Osteoblast (primary cell): ENCODE measurements at places on chromosomes 7 and 10.

- no peak for DNase-seq
Observed at GRCh38 chr10:104925232-104925851, 284.3 kb downstream of the SORCS3 start.

DNA sequence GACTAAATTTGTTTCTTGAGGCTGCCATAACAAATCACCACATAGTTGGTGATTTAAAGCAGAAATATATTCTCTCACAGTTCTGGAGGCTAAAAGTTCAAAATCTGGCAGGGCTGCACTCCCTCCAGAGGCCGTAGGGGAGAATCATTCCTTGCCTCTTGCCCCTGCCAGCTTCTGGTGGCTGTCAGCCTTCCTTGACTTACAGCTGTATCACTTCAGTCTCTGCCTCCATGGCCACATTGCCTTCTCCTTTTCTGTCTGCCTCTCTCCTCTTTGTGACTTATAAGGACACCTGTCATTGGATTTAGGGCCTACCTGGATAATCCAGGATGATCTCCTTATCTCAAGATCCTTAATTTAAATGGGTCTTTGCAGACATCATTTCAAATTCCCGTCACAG is 5.8 kb upstream of the LRRC4 start:
- DNase-seq, result no peak

DNA sequence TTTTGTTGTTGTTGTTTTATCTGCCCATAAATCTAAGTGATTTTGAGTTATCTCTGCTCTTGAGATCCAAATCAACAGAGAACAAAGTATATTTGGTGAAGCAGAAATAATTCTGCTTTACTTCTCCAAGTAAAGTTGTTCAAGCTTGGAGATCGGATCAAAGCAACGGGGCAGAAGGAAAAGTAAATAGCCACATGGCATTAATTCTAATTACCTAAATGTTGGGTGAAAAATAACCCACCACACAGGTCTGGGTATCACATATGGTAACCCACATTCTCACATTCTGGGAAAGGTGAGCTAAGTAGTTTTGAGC is 3.1 kb downstream of the NRP1 start:
- no peak for DNase-seq

DNA sequence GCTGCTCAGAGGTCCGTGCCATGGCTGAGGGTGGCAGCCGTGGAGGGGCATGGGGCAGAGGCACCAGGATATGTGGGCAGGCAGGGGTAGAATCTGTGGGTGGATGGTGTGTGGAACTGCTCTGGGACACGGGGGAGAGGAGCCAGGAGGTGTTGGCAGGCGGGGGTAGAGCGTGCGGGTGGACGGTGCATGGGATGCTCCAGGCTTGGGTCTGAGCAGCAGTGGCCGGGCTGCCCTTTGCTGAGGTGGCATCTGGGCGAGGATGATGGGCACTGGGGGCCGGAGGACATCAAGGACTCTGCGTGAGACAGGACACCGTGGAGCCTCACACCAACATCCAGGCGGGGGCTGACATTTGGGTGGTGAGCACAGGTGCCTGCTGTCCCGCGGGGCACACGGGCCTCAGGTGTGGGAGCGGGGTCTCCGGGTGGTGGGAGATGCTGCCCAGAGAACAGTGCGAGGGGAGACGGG is 46.2 kb downstream of the JAKMIP3 start:
- no peak for DNase-seq

DNA sequence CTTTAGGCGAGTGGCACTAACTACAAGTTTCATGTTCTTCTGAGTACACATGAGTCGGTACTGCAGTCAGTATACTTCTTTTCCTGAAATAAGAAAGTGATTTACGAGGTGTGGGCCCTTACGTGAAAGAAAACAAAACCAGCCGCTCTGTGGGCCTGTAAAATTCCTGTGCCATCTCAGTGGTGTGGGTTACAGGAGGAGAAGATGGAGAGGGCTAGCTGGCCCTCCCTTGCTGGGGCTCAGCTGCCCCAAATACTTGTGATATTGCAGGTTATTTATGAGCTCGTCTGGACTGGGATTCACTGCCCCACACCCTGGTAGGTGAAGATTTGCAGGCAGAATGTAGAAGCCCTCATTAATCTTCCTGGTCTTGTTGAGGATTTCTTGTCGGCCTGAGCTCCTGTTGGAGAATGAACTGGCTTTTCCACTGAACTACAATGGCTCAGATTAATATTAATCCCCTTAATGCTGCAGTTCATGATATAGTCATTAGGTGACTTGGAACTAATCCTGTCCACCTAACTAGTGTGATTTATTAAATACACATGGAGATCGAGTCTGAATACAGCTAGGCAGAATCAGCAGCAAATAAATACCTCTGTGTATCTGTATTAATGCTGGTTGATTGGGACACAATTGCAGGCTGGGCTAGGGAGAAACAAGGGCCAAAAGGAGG is 68.0 kb downstream of the GBF1 start:
- no peak for DNase-seq

DNA sequence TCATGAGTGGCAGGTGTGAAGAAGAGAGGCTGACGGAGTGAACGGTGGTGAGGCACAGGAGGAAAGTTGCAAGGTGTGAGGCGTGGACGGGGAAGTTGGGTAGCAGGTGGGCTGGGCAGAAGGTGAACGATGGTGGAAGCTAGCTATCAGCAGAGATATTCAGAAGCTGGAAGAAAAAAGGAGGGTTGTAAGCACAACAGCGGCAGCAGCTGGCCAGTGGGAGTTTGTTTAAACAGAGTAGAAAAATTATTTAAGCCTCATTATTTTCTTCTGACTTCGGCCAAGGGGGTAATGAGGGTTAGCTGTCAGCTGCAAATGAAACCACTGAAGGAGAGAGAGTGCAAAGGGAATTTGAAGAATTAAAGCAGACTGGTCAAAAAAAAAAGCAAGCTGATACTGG is 62.1 kb upstream of the PRKAR2B start:
- DNase-seq, result no peak

DNA sequence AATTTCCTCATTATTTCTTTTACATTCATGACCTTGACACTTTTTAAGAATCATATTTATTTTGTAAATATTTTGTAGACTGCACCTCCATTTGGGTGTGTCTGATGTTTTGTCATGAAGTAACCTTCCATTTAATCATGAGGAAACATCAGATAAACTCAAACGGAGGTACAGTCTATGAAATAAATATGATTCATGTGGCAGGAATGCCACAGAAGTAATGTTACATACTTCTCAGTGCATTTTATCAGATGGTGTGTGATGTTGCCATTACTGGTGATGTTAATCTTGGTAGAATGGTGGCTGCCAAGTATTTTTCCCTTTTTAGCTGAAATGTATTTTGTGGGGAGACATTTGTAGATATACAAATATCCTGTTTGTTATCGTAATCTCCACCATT is 64.9 kb downstream of the ZNF37A start:
- no peak for DNase-seq

- DNase-seq, result no peak
Observed at GRCh38 chr10:16562891-16563290, 41.2 kb upstream of the C1QL3 start.

DNA sequence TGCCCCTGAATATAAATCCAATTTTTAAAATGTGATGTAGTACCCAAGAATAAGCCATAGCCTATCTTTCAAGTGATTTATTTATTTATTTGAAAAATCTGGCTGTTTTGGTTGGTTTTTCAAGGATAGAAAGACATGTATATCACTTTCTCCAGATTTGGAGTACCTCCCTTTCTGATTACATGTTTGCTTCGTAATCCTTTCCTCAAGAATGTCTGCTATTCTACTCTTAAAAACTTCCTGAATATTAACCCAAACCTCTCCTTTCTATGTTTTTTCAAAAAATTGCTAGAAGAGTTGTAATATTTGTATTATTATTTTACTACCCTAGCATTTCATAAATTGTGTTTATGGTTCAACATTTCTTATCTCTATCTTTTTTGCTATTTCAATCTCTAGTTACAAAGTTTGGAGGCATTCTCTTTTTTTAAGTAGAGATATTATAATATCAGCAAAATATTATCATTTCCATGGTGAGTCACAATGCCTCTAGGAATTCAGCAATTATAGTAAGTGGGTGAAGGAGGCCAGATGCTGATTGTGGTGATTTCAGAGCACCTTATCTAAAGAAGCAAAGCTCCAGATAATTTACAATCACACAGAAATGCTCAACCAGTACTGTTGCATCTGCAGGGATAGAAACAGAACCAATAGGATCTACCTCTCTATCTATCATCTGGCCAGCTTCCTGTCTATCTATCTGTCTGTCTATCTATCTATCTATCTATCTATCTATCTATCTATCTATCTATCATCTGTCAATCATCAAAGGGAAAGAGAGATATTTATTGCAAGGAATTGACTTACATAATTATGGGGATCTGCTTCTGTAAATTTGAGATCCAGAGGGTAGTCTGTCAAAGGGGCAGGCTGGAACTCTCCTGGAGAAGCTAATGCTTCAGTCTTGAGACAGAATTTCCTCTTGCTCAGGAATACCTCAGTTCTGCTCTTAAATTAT is 412.5 kb upstream of the SEMA3C start:
- DNase-seq, result peak; percentile 49

DNA sequence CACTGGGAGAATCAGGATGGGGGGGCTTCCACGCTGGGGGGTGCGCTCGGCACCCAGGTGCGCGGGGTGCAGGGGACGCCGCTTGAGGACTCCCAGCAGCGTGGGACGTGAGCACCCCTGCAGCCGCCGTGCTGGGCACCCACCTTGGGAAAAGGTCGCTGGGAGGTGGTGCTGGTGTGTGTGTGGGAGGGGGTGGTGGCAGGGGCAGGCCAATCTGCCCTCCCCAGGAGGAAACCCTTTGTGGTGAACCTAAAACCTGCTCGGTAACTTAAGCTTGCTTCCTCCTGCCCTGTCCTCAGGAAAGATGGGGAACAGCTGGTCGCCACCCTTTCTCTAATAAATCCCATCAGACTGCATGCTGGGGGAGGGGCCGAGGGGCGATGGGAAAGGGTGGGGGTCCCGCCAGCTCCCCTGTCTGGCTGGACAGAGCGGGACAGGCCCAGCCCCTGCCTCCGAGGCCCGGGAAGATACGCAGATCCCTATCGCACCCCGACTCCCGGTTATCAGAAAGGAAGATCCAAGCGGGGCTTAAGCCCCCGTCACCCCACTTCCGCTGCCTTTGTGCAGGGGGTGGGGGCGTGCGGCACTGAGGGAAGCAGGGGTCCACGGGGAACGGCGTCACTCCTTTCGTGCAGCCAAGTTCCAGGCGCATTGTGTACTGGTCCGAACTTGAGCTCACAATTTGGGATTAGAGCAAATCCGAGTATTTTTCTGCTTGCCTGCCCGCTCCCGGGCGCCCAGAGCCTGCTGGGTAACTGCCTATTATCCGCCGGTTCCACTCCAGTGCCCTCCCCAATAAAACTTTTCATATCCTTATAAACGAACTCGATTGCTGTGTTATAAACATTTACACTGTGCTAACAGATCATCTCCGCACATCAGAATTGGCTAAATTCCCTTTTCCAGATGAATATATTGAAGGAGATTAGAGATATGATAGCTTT is 64.6 kb downstream of the UNCX start:
- no peak for DNase-seq

DNA sequence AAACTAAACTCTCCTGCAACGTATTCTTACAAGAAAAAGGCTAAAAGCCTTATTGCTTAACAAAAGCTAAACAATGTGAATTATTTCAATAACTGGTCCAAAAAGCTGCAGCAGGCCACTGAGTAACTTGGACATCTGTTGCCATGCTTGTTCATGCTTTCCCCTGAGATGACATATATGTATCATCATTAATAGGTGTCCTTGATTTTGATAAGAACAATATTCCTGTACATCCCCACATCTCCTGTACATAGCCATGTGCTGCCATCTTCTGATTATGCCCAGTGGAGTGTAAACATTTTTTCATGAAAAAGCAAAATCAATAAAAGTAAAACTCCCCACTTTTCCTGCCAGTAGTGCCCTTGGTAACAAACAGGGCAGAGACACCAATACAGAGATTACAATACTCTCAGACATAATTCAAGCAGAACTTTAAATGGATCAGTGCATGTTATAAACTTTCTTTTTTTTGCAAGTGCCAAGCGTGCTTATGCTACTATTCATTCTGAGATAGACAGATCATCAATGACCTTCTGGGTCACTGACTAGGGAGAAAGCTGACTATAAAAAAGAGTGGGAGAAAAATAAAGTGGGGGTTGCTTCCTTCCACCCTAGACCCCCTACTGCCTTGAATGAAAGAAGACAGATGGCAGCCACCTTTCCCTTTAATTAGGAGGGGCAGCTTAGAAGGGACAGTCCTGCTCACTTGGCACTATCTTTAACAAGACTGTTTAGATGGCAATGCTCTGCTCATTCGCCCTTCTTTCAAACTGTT is 205.5 kb upstream of the KLF14 start:
- DNase-seq, result no peak

DNA sequence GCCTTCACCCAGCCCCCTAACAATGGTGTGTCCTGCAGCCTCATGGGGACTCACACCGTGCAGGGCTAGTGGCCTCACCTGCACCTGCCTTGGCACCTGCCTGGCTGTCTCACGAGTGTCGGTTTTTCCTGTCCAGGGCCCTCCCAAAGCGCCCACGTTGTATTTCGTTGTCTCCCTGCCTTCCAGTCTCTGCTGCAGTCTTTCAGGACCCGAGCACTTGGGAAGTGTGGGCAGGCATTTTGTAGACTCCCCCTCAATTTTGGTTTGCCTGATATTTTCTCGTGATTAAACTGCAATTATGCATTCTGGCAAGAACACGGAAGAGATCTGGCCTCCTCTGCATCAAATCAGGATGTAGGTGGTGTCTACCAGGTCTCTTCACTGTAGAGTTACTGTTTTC is 17.9 kb downstream of the BNIP3 start:
- DNase-seq, result no peak

DNA sequence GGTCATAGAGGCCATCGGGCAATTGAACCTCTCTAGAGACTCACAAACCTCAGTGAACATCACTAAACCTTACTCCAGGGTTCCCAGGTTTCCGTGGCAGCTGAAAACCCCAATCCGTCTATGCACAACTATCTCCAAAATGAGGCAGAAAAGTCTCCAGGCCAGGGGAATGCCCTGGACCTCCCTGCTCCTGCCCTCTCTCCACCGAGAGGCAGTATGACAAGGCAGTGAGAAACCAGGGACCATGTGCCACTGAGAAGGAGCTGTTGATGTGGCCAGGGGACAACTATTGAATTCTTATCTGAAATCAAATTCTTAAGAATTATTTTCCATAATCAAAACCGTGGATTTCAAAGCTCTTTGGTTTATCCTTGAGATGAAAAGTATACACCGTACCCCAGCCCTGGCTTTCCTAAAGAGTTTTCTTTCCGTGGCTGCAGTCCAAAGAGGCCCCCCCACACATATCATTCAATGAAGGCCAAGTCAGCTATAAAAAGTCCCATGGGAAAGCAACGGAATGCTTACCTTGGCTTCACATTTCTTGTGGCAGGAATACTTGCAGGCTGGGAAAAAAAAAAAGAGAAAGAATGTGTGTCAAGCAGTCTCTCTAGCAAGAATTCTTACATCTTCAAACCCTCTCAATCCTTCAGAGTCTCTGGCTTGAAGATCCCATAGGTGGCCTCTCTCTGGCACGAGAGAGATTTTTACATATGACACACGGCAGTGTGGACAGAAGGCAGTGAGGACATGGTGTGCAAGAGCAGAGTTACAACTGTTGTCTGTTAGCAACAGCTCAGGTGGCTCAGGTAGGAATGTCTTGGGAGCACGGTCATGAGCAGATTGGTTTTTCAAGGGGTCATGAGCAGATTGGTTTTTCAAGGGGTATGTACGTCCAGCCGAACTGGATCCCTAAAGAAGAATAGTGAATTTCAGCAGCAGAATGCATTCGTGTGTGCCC is 75.2 kb downstream of the TNS3 start:
- DNase-seq, result peak; percentile 72

- DNase-seq, result no peak
Observed at GRCh38 chr7:130297628-130298543, 4.9 kb downstream of the CPA4 start.

- DNase-seq, result no peak
Observed at GRCh38 chr10:97937054-97937453, 87.4 kb downstream of the GOLGA7B start.
